ENCODE measurements at places on chromosomes 2 and 18. TPM values are rescaled to one million over a fixed set of nuclear protein-coding genes. Genes with fewer than 3 reads are reported as not detected.

GRCh38 chr2:238150686-238151085 lies 8.1 kb upstream of the ERFE start:
- DNase-seq, result no peak

Gene CCL20
- not detected for total RNA-seq

DNA sequence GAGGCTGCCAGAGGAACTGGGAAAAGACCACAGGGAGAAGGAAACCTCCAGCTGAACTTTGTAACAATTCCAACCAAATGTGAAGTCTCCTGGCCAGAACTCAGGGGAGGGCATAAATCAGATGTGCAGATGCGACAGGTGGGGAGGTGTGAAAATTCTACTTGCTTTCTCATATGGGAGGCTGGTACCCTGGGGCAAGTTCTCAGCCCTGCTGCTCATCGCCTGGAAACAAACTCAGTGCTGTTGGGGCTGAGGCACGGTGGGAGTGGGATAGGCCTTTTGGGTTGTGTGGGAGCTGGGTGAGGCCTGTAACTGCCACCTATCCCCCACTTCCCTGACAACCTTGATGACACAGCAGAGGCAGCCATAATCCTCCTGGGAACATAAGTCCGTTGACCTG lies 179.6 kb downstream of the ASB1 start:
- DNase-seq, result no peak

DNA sequence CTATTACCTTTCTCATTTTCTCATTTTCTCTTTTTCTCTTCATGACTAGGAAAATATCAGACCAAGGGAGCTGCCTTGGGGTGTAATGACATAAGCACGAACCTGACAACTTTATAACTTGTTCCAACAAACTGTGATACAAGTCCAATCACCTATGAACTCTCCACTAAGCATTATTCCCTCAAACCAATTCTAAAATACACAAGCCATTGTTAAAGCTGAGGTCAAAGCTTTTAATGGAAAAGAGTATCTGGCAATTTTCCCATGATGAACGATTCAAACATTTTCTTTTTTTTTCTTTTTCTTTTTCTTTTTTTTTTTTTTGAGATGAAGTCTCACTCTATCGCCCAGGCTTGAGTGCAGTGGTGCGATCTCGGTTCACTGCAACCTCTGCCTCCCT lies 48.4 kb upstream of the NARS1 start:
- no peak for DNase-seq

GRCh38 chr2:73582364-73582763 lies 59.9 kb downstream of the NAT8 start:
- DNase-seq, result no peak

Gene GBX2
- not detected for total RNA-seq

- no peak for DNase-seq
Measured at GRCh38 chr2:166384774-166385173, 9.0 kb upstream of the SCN9A start.

Gene PLGLB1
- 8.4 TPM for total RNA-seq

Gene TCF23
- total RNA-seq, result not detected

Gene ERFE
- 1.3 TPM for total RNA-seq

DNA sequence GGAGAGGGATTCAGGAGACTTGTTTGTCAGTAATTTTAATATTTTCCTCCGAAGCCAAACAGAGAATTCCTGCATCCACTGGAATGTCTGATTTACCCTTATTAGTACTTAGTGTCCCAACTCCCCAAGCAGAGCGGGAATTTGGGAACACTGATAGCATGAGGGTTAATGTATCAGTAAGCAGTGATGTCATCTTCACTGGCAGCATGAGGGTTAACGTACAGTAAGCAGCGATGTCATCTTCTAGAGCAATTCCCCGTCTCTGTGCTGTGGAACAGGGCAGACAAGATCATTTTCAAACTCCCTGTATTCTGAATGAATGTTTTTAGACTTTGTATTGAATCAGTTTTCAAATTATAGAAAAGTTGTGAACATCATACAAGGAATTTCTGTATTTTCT lies 228.9 kb downstream of the ZNF407 start:
- no peak for DNase-seq

Gene EMILIN2
- total RNA-seq, result 22.6 TPM

DNA sequence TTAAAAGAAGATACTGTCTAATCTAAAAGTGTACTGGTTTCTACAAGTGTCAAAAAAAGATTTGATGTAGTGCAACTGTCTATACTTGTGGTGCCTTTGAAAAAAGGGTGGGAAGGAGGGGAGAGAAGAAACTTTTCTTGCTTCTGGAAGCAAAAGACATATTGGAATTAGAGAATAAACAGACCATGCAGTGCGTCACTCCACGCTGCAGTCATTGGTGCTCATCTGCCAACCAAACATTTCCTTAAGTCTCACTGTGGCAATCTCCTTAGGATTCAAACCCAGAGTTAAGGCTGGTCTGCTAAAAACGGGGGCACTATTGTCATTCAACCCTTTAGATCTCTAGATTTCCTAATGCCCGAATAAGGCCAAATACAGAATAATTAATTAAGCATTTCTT lies 50.9 kb downstream of the PELI1 start:
- no peak for DNase-seq

GRCh38 chr2:31457651-31458050 lies 43.1 kb upstream of the XDH start:
- DNase-seq, result no peak

Gene CKAP2L
- total RNA-seq, result 1.3 TPM

Gene REG1B
- not detected for total RNA-seq

DNA sequence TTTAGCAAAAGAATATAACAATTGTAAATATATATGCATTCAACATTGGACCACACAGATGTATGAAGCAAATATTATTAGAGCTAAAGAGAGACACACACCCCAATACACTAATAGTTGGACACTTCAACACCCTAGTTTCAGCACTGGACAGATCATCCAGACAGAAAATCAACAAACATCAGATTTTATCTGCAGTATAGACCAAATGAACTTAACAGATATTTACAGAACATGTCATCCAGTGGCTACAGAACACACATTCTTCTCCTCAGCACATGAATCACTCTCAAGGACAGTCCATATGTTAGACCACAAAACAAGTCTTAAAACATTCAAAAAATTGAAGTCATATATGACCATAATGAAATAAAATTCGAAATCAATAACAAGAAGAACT lies 22.1 kb upstream of the EVA1A start:
- DNase-seq, result no peak

- DNase-seq, result no peak
Measured at GRCh38 chr2:208359632-208359986, 47.0 kb upstream of the PTH2R start.

- DNase-seq, result no peak
Measured at GRCh38 chr2:31886700-31887099, 124.1 kb downstream of the MEMO1 start.

DNA sequence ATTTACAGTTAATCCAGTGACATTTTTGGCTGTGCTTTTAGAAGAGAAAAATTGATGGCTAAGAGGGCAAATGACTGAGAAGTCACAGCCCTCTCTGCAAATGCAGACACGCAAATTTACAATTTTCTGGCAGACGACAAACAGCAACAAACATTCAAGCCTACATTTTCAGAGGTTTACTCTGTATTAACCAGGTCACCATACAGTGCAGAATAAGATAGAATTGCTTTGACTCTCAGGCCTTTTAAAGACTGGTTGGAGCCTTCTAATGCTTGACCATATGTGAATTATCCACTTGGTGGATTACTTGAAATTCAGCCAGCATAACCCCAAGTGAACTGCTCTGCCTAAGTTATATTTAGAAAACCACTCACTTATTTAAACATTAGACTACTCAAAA lies 280.9 kb upstream of the STON1 start:
- DNase-seq, result no peak

- peak; percentile 19 for DNase-seq
Measured at GRCh38 chr2:219119422-219120043, 41.1 kb downstream of the NHEJ1 start.

Data from thoracic aorta (tissue), 2 donors.